ENCODE measurements at places on chromosomes 7 and 10.

GRCh38 chr10:65943451-65943850 is 982.4 kb upstream of the LRRTM3 start:
- DNase-seq: no peak

DNA sequence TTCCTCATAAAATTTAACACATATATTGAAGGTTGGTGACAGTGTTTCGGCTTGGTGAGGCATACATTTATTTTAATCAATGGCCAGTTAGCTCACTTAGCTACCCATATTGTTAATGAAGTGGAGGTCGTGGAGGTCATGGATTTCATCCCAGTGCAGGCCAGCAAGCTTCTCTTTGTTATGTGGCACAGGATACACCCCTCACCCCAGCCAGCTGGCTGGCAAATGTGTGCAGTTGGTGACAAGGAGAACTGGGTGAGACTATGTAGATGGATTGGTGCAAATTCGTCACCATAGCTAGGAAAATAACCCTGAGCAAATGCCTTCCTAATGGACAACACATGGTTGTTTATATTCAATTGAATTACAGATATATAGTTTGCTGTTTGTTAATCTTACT is 50.5 kb upstream of the FOXP2 start:
- peak; percentile 2 for DNase-seq

DNA sequence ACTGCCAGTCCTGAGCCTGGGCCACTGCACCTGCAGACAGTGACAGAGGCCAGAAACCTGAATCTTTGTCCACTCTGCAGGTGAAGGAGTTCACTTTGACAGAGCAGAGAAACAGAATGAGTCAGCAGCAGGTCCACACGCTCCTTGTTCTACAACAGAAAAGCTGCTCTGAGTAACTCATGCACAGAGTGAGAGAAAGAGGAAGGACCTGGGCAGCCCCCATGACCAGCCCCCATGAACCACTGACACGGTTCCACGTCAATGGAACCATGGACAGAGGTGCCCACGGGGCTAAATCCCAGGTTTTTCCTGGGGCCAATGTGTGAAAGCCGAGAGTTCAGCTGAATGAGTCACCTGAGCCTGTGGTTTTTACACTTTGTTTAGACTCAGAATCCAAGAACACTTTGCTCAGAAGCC is 40.8 kb upstream of the CTBP2 start:
- DNase-seq: no peak

- DNase-seq: no peak
Observed at GRCh38 chr10:120415709-120416330, 41.2 kb upstream of the PLPP4 start.

- no peak for DNase-seq
Observed at GRCh38 chr7:51315393-51316261, 982 bp downstream of the COBL start.

GRCh38 chr7:155251831-155252230 is 45.8 kb upstream of the INSIG1 start:
- no peak for DNase-seq

- DNase-seq: no peak
Observed at GRCh38 chr7:98162758-98163157, 48.5 kb upstream of the BHLHA15 start.

- DNase-seq: no peak
Observed at GRCh38 chr7:25731068-25731845, 420.7 kb upstream of the NFE2L3 start.

DNA sequence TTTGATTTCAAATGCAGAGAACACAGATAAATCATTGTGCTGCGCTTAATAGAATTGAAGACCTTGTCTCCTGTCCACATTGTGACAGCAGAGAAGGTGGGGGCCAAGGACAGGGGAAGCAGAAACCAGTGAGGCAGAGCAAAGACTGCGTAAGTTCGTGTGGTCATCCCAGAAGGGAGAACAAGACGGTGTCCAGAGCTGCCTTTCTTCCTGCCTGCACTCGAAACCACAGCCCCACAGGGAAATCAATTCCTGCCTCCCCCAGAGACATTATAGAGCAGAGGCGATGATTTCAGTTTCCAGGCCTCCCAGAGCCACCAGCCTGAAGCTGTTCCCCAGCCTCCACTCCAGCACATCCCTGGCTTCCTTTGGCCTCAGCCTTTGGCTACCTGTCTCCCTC is 39.7 kb upstream of the UCN3 start:
- DNase-seq: no peak

GRCh38 chr10:85316276-85316675 is 987.9 kb downstream of the CCSER2 start:
- DNase-seq: no peak

DNA sequence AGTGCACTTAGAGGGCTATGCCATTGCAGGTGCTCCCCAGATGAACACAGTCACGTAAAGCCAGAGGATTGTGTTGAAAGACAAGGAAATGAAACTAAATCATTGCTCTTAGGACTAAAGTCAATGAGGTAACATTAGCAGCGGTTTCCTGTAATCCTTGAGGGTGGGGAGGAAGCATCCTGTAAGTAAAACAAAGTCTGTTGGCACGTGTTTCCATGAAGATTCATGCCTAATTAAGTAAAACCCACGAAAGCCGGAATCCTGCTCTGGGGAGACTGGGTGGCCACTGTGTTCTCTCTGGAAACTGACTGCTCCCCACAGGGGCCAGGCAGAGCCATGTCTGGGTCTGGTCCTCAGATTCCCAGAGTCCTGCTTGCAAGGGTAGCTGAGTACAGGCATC is 18.3 kb downstream of the STEAP1B start:
- DNase-seq: no peak

DNA sequence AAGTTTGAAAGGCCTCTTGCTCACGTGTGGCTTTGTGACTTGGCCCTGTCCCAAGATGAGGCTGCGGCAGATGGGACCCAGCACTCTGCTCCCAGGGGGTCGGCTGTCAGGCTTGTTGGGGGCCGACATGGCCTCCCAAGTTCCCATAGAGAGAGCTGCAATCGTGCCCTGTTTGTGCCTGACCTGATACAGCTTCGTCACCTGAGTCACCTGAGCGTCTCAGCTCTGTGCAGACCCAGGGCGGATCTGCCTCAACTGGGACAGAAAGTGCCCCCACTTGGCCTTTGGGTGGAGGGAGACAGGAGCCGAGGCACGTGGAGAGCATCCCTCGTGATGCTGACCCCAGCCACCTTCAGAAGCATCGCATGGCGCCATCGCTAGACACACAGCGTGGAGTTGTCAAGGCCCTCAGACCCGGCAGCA is 21.7 kb downstream of the PAPOLB start:
- no peak for DNase-seq

DNA sequence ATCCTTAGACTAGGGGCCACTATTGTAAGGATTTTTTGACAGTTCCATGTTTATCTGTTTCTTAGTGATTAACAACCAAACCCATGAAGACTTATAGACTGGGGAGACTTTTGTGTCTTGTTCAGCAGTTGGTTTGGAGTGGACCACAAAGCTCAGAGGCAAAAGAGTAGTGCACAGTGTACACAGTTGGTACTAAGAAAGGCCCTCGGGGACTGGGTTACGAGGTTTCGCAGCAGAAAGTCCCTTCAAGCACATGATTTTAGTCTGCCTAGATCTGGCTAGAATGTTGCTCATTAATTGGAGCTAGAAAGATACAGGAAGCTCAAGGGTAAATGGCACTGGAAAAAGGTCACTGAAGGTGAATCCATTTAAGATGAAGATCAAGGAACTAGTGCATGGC is 35.4 kb downstream of the CDK14 start:
- DNase-seq: no peak

DNA sequence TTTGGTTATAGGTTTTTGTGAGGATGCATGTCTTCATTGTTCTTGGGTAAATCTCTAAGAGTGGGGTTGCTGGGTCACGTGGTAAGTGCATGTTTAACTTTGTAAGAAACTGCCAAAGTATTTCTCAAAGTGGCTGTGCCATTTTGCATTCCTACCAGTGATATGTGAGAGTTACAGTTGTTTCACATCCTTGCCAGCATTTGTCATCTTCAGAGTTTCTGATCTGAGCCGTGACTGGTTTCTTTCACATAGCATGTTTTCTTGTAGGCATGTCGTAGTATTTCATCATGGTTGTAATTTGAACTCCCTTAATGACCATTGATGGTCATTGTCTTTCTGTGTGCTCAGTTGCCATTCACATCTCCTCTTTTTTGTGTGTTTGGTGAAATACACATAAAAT is 286.0 kb downstream of the RNLS start:
- no peak for DNase-seq

- DNase-seq: no peak
Observed at GRCh38 chr7:111027396-111027795, 63.5 kb upstream of the LRRN3 start.

- DNase-seq: no peak
Observed at GRCh38 chr10:108090476-108091215, 926.1 kb upstream of the SORCS1 start.

- peak; percentile 53 for DNase-seq
Observed at GRCh38 chr10:110717781-110718589, 73.8 kb downstream of the RBM20 start.

GRCh38 chr7:37362802-37363201 is 85.9 kb downstream of the ELMO1 start:
- DNase-seq: no peak

DNA sequence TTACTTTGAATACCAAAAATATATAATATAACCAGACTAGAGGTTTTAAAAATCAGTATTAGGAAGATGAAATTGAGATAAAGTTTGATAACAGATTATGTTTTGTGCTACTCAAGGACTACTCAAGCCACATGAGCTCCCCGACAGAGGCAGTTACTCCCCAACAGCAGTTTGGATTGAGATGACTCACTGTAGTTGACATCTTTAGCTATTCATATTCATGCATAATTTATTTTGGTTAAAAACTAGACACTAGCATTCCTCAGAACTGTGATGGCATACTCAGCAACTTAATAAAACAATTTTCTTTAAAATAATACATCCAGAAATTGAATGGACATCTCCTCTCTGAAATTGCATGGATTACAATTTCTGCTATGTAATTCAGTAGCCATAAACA is 19.6 kb downstream of the PCLO start:
- no peak for DNase-seq

- DNase-seq: no peak
Observed at GRCh38 chr7:30505174-30505697, 607 bp upstream of the GGCT start.

Data from Ammon's horn (tissue), 1 donor.